ENCODE measurements at places on chromosomes 3 and 15.

- DNase-seq = no peak
These were observed 24.1 kb downstream of the SLC24A5 start for GRCh38 chr15:48144889-48145288.

GRCh38 chr15:90337256-90337655 is 14.8 kb upstream of the ZNF774 start:
- no peak for DNase-seq

DNA sequence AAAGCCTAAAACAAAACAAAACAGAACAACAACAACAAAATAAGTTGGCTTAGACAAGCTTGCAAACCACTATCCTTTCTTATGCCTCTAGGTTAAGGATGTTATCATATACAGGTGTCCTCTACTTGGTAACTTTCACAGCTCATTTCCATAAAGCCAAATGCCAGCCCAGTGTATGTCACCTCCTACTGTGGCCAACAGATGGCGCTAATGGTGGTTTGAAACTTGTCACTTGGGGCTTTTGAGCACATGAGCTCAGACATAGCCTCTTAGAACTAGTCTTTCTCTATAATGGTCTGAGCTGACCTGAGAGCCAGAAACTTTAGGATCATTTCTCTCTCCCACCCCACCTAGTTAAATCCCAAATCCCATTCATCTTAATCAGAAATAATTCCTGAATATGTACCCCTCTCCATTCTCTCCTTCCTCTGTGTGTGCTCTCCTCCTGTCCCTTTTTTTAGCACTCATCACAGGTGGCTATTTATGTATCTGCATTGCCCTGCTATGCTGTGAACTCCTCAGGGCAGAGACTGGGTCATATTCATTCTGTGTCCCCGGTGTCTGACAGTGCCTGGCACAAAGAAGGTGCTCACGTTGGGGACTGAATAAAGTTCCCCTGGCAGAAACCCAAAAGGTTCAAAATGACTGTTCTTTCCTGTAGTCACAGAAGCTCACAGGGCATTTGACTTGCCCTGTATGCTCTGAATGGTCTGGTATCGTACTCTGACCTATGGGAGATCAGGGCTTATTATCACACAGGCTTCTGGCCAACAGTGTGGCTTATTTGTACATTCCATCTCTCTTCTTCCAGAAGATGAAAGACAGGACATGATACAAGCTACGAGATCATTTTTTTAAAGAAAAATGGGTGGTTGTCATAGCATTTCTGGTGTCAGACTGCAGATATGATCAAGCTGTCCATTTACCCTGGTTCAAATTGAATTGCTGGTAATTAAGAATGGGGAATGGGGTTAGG is 319.3 kb upstream of the AZI2 start:
- peak; percentile 6 for DNase-seq

DNA sequence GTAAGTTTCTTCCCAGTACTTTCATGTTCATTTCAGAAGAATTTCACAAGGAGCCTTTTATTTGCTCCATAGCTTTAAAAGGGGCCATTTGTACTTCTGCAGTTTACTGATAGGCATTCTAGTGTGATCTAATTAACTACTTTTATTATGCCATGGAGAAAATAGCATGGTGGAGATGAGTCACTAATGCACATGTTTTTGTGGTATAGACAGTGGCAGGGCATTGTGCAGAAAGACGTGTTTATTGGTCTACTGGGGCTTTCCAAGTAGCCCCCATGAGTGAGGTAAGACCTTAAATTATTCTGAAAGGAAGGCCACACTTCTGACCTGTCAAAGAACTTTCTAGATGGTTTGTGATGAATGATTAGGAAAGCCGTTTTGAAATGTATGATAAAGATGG is 810.0 kb upstream of the NR2F2 start:
- DNase-seq = no peak

- DNase-seq = no peak
These were observed 103.0 kb upstream of the TBL1XR1 start for GRCh38 chr3:177300039-177300833.

GRCh38 chr15:67531379-67531914 is 10.5 kb downstream of the C15orf61 start:
- peak; percentile 68 for DNase-seq

DNA sequence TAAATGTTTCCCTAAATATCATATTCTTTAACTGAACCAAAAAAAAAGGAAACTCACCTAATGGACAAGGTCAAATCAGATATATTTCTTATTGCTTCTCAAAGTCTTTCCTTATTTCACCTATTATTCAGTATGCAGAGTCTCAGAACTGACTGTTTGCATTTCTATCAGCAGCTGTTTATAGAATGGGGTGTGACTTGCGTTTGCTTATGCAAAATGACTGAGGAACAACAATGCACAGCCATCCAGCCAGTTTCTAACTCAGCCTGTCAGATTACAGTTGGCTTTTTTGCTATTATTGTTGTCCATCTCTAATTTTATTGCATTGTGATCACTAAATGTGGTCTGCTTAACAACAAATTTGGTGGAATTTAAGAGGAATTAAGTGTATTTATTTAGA is 40.7 kb downstream of the RAB27A start:
- DNase-seq = no peak

DNA sequence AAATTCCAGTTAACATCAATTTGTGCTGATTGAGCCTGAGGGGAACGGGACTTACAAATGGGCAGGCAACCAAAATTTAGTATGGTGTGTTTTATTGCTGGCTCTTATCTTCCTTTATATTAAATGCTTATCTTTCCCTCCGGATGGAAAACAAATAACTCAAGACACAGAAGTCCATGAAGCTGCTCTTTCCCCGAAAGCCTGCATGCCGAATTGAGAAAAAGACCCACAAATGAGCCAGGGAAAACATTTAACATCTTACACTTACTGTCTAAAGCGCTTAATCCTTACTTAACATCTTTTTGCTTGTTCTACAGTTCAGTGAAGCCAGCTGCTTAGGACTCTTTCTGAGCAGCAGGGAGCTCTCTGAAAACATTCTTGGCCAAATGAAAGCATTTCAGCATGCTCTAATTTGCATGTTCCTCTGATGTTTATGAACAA is 49.5 kb downstream of the HEG1 start:
- no peak for DNase-seq

- DNase-seq = no peak
These were observed 27.6 kb downstream of the FBXW12 start for GRCh38 chr3:48399387-48400172.

GRCh38 chr15:31005660-31006059 is 14.2 kb upstream of the MTMR10 start:
- no peak for DNase-seq

GRCh38 chr3:5016211-5017161 is 37.2 kb downstream of the BHLHE40 start:
- DNase-seq = no peak

DNA sequence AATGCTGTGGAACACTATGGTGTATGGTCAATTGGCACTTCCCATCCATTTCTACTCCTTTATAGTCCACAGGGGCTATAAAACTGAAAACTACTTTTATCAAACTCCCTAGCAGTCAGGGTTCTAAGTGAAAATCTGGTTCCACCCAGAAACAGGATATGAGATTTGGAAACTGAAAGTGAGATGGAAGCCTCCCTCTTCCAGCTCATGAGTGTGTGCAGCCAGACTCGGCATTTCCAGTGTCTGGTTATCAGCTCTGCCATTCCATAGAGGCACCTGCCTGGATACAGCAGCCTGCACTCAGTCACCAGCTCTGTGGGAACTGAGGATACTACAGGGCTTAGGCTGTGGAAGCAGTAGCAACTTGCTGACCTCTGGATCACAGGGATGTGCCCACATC is 14.7 kb upstream of the PLA2G4F start:
- DNase-seq = no peak

Measured in amniotic stem cell (primary cell).